ENCODE measurements at places on chromosomes 12 and 14.
A peak's percentile ranks its signal among the peaks of the same experiment; 100 is the strongest.

DNA sequence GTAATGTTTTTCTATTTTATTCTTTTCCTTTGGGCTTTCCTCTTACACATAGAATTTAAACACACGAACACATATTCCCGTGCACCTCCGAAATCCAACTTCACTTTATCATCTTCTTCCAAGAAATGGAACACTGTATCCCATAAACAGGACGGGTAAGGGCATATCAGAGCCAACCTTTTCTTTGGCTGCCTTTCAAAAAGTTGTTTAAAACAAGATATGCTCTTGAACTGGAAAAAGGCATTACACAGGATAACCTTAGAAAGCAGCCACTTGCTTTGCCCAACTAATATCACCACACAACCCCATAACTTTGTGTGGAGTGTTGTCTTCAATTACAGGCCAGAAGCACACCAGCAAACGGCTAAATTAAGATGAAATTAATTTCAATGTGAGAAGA, 65.3 kb upstream of the CDKN3 start:
- no peak for DNase-seq

GRCh38 chr12:41250748-41251147, 62.6 kb downstream of the PDZRN4 start:
- DNase-seq = no peak

GRCh38 chr14:104687601-104688504, 1.6 kb upstream of the INF2 start:
- peak; percentile 52 for DNase-seq

GRCh38 chr12:110244829-110245228, 36.2 kb upstream of the ATP2A2 start:
- peak; percentile 76 for DNase-seq

DNA sequence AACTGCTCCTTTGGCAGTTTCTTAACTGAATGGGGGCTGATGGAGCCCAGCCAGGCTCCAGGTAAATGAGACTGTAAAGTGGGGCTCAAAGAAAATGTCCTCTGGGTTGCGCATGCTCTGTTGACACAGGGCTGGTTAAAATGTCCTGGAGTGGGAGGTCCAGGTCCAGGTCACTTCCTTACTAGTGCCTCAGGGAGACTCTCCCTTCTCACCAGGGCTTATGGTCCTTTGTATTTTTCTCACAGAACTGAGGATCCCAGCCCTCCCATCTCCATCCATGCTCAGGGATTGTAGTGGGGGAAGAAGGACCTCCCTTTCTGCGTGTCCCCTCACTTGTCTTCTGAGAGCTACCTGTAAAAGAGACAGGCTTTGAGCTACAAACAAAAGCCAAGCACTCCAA, 77.5 kb downstream of the SSPN start:
- no peak for DNase-seq

- no peak for DNase-seq
These were observed 217.8 kb downstream of the KITLG start for GRCh38 chr12:88362439-88362838.

DNA sequence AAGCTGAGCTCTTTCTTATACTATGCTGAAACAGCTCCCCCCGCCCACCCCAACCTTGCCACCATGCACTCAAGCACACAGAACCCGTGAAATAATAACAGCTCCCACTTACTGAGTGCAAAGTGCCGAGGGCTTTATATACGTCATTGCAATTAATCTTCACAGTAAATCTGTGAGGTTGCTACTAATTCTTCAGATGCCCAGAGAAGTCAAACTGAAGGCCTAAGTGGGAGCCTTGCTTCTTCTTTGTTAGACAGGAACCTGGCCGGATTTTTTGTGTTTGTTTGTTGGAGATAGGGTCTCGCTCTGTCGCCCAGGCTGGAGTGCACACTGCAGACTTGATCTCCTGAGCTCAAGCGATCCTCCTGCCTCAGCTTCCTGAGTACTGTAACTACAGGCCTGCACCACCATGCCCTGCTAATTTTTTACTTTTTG, 34.0 kb downstream of the VCPKMT start:
- DNase-seq = no peak

- no peak for DNase-seq
These were observed 139.3 kb downstream of the SSPN start for GRCh38 chr12:26334621-26335124.

DNA sequence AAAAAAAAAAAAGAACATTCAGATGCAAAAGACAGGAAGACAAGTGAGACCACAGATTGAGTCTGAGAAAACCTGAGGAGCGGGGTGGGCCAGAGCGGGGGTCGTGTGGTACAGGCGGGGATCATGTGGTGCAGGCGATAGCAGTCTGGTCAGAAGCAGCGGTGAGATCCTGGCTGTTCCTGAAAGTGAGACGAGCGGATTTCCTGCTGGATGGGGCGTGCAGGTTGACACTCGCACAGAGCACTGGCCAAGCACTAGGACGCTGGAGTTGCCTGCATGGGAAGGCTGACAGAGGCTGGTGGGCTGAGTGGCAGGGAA, 35.7 kb downstream of the CDC42BPB start:
- DNase-seq = no peak

DNA sequence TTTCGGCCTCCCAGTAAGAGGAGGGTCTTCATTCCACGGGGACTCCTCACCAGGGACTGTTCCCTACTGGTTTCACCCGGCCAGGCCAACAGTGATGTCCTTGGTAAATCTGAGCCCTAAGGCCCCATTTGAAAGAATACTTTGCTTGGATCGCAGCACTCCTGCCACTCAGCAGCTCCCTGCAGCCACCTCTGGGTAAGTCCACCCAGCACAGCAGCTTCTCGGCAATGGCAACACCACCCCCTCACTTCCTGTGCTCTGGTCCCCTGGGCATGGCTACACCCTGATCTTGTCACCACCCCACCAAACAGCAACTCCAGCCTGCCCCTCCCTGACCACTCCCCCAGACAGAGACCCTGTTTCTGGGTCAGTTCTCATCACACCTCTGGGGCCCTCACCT, 100.3 kb downstream of the SETD3 start:
- no peak for DNase-seq

DNA sequence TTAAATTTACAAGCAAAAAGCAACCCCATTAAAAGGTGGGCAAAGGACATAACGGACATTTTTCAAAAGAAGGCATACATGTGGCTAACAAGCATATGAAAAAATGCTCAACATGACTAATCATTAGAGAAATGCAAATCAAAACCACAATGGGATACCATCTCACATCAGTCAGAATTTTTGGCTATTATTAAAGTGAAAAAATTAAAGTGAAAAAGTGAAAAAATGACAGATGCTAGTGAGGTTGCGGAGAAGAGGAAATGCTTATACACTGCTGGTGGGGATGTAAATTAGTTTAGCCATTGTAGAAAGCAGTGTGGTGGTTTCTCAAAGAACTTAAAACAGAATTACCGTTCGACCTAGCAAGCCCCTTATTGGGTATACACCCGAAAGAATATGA, 7.9 kb downstream of the OTOGL start:
- no peak for DNase-seq
